ENCODE measurements at places on chromosomes 13 and 19. TPM values are rescaled to one million over a fixed set of nuclear protein-coding genes. Genes with fewer than 3 reads are reported as not detected.

The NBEA gene
- total RNA-seq = 27.3 TPM

The CATSPERD gene
- total RNA-seq = not detected

The ATP4B gene
- total RNA-seq = not detected

The CRX gene
- not detected for total RNA-seq

The LCP1 gene
- 13.2 TPM for total RNA-seq

All from cardiac septum (tissue), 1 donor.